Type B pancreatic cell (in vitro differentiated cells): ENCODE measurements at places on chromosomes 3 and 15.

GRCh38 chr3:12898290-12898964 lies 57.1 kb upstream of the RPL32 start:
- no peak for DNase-seq

DNA sequence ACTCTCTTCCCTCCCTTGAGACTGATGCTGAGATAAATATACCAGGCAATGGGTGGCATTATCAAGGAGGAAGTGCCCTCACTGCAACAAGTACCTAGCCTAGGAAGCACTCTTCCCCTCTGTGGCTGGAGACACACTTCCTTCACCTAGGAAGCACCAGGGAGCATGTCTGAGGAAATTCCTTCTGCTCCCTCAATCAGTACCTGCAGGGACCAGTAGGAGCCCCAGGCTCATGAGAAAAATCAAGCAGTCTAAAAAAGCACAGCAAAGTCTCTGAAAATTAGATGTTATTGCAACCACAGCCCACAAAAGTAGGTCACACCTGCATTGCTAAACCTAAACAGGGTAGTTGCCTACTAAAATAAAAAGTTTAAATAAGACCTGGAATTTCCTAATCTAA lies 78.2 kb upstream of the TRPM1 start:
- DNase-seq = no peak

DNA sequence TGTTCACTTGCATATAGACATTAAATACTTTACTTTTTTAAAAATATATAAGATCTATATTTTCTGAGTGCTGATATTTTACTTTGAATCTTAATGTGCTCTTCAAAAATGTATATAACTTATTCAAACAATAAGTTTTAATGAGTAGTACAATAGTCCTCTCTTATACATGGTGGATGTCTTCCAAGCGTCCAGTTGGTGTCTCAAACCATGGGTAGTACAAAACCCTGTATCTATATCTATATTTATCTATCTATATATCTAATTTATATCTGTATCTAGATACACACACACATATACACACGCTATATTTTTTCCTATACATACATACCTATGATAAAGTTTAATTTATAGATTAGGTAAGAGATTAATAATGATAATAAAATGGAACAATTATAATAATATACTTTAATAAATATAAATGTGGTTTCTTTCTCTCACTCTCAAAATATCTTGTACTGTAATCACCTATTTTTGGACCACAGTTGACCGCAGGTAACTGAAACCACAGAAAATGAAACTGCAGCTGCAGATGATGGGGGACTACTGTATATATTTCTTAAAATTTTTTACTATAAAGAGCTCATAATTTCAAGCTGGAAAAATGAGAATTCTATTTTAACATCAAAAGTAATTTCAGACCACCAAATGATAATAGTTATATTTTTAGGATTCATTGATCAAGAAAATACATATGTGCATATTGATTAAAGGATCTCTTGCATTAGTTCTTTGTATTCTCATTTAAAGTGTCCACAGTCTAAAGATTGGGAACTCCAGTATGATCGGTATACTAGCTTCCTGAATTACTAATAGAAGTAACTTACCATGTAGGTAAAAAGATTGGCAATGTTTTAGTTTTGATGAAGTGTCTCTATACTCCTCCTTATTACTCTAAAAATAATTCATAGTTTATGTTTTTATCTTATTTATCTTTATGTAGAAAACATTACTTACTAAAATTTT lies 215.1 kb upstream of the MLF1 start:
- DNase-seq = no peak

GRCh38 chr3:111733154-111733553 lies 125.9 kb upstream of the PHLDB2 start:
- no peak for DNase-seq

GRCh38 chr3:133965013-133965570 lies 64.6 kb downstream of the SLCO2A1 start:
- no peak for DNase-seq

- no peak for DNase-seq
Observed at GRCh38 chr3:71461114-71461513, 122.4 kb downstream of the FOXP1 start.

DNA sequence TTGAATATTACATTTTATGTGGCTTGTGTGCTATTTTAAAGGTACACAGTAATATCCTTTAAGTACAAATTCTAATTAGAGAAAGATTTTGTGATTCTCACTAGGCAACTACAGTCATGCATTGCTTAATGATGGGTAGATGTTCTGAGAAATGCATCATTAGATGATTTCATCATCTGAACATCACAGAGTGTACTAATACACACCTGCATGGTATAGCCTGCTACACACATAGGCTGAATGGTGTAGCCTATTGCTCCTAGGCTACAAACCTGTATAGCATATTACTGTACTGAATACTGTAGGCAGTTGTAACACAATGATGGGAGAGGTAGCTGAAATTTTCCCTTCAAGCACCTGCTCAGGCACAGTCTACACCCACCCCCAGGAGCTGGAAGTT lies 217.4 kb upstream of the EOMES start:
- no peak for DNase-seq

GRCh38 chr3:28576614-28577200 lies 228.1 kb upstream of the AZI2 start:
- DNase-seq = no peak

- no peak for DNase-seq
Observed at GRCh38 chr15:49760749-49761148, 139.9 kb downstream of the DTWD1 start.

DNA sequence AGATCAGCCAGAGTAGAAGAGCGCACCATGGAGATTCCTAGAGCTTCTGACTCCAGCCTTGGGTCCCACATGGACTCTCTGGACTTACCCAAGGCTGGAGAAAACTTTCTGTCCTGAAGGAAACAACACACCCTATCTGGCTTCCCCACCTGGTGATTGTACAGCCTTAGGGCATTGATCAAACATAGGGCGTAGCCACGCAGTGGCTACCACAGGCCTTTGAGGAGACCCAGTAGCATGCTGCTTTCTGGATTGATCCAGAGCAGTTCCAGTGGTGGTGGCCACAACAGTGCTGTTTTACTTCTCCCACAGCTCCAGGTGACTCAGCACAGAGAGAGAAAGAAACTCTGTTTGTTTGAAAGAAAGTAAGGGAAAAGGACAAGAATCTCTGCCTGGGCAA lies 23.5 kb downstream of the PYDC2 start:
- DNase-seq = no peak

DNA sequence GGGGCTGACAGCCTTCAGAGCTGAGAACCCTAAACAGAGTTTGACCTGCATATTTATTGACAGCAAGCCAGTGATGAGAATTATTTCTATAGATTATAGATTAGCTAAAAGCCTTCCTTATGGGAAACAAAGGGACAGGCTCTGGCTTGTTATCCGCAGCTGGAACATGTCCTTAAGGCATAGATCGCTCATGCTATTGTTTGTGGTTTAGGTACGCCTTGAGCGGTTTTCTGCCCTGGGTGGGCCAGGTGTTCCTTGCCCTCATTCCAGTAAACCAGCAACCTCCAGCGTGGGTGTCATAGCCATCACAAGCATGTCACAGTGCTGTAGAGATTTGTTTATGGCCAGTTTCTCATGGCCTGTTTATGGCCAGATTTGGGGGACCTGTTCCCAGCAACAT lies 10.2 kb upstream of the FAH start:
- no peak for DNase-seq

GRCh38 chr15:70474471-70475406 lies 288.6 kb downstream of the UACA start:
- no peak for DNase-seq

DNA sequence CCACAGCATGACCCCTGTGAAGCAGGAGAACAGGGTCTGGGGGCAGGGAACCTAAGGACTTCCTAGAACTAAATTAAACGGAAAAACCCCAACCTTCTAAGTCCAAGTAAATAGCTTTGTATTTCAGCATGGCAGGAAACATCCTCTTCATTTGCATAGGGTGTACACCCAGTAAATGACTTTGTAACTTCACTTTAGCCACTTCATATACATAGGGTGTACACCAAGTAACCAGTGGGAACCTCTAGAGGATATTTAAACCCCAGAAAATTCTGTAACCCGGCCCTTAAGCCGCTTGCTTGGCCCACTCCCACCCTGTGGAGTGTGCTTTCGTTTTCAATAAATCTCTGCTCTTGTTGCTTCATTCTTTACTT lies 41.8 kb downstream of the FSD2 start:
- DNase-seq = no peak

DNA sequence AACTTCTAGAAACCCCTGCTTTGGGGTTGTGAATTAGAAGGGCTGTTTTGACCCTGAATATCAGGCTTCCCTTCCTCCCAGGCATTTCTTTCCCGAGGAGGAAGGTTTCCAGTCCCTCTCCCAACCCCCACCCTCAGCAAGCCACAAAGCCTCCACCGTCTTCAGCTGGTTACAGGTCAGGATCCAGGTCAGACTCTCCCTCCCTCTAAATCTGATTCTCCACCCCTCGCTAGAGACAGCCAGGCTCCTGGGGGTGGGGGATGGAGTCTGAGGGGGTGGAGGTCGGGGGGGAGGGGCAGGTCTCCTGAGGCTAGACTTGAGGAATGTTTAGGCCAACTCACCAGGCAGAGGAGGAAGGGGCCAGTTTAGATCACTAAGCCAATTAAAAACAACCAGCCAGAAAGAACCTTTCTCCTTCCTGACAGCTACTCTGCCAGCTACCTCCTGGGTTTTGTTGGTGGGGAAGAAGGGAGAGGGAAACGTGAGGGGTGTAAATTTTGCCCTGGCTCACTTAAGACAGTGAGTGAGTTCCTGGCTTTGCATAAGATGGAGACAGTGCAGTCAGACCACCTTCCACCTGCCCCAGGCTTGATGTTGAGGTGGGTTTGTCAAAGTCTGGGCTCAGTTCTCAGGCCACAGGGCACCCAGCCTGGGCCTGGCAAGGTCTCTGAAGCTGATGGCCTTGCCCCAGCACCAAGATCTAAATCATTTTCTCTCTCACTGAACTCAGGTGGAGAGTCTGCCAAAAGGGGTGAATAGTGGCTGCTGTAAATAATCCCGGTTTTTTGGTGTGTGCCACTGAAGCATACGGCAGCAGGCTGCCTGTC lies 19.5 kb downstream of the BMF start:
- DNase-seq = no peak
